NCI-H187 (cell line): ENCODE measurements at places on chromosomes 2 and 18.

GRCh38 chr2:152420936-152421335, 86.0 kb downstream of the FMNL2 start:
- DNase-seq: no peak

DNA sequence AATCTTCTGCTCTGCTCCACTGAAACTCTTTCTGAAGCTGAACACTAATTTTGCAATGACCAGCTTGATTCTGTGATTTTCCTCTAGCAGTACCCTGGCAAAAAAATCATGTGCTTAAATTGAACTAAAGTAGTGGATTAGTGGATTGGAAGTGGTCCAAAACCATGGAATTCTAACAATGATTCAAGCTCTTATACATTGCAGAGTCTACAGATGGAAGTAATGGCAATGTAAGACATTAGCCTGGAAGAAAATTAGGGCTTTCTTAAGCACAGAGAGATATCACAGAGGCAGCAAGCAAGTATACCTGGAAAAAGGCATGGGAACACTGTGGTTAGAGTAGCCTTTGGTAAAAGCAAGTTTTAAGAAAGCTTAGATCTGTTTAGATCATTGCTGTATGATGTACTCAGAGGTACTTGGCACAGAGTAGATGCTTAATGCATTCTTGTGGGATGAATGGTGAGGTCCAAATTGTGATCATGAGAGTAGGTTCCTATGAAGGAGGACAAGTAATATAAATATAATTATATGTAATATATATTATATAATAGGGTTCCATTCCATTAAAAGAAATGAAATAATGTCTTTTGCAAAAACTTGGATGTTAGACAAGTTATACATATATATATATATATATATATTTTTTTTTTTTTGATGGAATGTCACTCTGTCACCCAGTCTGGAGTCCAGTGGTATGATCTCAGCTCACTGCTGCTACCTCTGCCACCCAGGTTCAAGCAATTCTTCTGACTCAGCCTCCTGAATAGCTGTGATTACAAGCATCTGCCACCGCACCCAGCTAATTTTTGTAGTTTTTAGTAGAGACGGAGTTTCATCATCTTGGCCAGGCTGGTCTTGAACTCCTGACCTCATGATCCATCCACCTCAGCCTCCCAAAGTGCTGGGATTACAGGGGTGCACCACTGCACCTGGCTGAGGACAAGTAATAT, 172.2 kb upstream of the SCN7A start:
- no peak for DNase-seq

GRCh38 chr18:2036086-2036485, 535.2 kb downstream of the METTL4 start:
- no peak for DNase-seq

DNA sequence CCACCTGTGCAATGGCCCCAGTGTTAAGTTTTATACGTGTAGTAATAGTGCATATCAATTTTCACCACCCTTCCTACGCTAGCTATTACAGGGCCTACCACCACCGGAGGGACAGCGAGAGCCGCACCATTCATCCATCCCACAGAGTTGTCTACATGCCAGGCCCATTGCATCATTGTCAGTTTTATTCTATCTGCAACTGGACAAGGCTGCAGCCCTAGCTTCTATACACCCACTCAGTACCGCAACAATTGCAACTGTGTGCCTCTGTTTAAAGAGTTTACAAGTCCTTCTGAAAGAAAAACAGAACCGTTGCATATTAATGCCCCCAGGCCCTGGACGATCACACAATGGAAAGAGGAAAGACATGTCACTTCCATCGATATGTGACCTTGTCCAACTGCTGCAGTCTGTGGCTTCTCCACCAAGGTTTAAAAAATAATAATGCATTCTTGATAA, 58.6 kb downstream of the ZEB2 start:
- no peak for DNase-seq

- DNase-seq: no peak
Observed at GRCh38 chr2:24544456-24545115, 53.5 kb downstream of the NCOA1 start.

- no peak for DNase-seq
Observed at GRCh38 chr18:3472681-3473544, 22.9 kb downstream of the TGIF1 start.

DNA sequence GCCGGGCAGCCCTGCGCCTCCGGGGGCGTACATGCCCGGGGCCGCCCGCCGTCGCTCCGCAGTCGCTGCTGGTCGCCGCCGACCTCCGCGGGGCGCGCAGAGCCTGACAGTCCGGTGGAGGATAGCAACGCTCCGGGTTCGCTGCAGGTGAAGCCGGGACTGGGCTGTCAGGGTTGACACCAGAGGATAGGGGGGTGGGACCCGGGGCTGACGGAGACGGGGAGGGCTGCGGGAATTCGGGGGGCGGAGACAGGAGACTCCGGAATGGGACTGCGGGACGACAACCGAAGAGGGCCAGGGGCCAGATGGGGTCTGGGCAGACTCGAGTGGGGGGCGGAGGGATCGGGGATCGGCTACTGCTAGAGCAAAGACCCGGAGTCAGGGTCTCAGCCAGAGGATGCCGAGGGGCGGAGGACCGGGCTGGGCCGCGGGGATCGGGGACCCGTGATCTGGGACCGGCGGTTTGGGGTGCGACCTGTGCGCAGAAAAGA, 403 bp downstream of the TMEM127 start:
- DNase-seq: no peak

DNA sequence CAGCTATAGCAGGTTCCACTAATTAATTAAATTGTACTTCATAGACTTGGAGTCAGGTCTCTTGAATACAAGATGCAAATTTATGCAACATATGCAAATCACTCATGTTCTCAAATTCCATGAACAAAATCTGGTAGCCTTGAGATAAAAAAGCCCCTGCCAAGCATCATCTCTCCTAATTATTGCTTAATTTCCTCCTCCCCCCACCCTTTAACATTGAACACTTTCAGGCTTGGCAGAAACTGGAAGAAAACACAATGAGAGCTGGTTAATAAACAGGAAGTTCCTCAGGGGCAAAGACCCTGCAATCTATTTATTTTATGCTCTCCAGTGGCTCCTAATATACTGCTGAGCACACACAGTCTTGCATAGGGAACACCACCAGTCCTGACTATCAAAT, 35.6 kb upstream of the ACVR1 start:
- DNase-seq: no peak

DNA sequence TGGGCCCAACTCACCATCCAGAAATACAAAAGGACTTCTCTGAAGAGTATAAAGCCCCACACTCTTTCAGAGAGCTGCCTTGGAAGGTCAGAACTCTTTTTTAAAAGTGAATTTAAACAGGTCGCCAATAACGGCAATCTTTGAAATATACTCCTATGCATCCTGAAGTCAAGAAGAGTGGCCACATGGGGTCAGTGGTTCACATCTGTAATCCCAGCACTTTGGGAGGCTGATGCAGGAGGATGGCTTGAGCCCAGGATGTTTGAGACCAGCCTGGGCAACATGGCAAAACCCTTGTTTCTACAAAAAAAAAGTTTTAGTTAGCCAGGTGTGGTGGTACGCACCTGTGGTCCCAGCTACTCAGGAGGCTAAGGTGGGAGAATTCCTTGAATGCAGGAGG, 68.1 kb upstream of the FZD7 start:
- no peak for DNase-seq

GRCh38 chr18:10299643-10300042, 154.8 kb upstream of the APCDD1 start:
- DNase-seq: no peak

DNA sequence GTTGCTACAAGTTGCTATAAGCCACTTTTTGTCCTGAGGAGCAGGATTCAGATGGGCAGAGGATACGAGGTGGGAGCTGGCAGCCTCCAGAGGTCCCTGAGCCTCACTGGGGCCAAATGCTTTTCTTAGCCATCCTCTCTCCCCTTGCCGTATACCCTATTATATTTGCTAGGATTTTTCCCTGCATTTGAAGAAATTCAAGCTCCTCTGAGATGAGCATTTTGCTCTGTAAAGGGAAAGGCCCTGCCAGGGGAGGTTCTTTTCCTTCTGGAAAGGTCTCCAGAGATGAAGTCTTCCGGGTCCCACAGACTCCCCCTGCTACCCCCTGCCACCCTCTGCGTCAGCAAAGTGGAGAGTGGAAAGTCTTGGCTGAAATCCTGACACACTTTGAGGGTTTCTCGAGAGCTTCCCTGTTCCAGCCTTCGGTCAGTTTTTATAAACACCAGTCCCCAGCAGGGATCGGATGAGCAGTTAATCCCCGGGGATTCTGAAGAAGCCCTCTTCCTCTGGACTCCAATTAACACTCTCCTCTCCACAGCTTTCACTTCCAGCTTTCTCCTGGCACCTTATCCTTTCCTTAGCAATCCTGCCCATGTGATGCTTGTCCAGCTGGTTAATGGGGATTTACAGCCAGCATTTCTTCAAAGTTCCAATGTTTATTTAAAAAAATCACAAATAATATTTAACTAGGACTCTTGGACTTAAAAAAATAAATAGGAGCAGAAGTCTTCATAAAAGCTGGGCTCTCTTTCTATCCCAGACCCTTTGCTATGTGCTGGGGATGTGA, 13.1 kb downstream of the CYRIA start:
- no peak for DNase-seq

DNA sequence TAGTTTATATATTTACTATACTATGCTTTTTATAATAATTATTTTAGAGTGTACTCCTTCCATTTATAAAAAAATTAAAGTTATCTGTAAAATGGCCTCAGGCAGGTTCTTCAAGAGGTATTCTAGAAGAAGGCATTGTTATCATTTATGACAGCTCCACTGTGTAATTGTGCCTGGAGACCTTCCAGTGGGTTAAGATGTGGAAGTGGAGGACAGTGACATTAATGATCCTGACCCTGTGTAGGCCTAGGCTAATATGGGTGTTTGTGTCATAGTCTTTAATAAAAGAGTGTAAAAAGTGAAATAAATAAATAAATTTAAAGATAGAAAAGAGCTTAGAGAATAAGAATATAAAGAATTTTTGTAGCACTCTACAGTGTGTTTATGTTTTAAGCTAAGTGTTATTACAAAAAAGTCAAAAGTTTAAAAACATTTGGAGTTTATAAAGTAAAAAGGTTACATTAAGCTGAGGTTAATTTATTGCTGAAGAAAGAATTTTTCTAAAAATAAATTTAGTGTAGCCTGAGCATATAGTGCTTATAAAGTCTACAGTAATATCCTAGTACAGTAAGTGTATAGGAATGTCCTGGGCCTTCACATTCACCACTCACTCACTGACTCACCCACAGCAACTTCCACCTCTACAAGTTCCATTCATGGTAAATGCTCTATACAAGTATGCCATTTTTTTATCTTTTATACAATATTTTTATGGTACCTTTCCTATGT, 190.0 kb upstream of the SESTD1 start:
- DNase-seq: no peak

- DNase-seq: no peak
Observed at GRCh38 chr18:41771973-41772372, 183.1 kb upstream of the PIK3C3 start.

DNA sequence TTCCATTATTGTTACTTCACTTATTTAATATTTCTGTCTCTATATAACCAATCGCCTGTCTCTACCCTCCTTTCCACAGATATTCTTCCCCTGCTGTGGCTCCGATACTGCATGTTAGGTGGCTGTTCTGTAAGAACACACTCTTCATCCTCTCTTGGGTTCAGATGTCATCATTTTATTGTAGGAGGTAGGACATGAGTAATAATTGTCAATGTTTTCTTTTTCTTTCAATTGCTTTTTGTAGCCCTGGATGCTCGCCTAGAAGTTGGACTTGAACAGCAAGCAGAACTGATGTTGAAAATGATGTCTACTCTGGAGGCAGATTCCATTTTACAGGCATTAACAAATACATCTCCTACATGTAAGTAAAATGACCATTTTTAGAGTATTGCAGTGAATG, 128.6 kb downstream of the BIRC6 start:
- DNase-seq: no peak

GRCh38 chr2:83386549-83386948, 1072.5 kb downstream of the SUCLG1 start:
- no peak for DNase-seq

DNA sequence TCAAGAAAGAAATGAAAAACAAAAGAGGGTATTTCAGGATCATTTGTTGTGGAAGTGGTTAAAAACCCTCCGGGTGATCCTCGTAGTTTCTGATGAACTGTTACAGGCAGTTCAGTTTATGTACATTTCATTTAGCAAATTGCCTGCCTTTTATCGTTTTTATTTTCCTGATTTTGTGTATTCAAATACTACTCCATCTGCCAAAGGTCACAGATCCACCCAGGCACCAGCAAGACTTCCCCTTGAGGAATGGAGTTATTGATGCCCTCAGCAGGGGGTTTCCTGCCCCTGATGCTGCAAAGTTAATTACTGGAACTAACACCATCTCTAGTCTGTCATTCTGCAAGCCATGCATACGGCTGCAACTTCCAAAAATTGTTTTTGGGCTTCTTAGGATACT, 641.9 kb downstream of the SLC4A3 start:
- DNase-seq: no peak

DNA sequence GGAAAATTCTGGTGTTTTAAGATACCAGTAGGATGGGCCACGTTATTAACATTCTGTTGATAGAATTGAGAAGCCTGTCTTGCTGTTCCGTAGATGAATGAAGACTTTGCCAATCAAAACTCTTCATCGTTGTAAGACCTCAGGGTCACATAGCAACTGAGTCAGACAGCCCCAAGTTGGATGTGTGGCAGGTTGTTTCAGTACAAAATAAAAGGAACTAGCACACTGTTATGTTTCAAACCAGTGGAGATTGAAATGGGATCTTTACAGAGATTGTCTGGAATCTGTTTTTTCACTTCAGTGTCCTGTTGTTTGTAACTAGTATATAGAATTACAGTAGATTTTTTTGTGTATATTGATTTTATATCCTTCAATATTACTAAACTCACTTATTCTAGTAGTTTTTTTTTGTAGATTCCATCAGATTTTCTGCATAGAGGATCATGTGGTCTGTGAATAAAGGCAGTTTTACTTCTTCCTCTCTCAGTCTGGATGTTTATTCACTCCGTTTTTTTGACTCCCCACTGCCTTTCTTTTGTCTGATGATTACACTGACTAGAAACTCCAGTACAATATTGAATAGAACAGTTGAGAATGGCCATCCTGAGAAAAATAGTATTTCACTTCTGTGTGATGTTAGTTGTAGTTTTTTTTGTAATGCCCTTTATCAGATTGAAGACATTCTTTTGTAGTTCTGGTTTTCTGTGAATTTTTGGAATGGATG, 22.7 kb downstream of the EPC2 start:
- no peak for DNase-seq

DNA sequence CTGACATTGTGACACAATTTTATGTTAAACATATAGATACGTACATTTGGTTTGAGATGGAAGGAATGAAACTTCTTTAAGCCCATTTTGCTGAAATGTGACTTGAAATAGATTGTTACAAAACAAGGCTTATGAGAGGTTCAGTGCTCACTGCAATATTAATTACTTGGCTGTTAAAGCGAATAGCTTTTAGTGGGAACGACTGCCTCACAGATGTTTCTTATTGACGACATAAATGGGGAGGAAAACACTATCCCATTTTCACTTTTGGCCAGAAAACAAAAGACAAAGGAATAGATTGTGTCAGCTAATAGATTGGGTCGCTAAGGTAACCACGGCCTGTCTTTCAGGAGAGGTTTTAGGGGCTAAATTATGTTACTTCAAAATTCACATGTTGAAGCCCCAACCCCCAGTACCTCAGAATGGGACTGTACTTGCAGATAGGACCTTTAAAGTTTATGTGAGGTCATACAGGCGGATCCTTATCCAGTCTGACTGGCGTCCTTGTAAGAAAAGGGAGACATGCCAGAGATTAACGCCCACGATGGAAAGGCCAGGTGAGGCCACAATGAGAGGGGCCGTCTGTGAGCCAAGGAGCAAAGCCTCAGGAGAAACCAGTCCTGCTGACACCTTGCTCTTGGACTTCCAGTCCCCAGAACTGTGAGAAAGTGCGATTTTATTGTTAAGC, 10.8 kb downstream of the INPP1 start:
- DNase-seq: no peak
